A549 treated with ZK216348 at 1 μM for 4 hours (cell line): ENCODE measurements at places on chromosomes 4 and X. TPM values are rescaled to one million over a fixed set of nuclear protein-coding genes. Genes with fewer than 3 reads are reported as not detected.

BRS3 gene
- not detected in 5 replicates for total RNA-seq

PPARGC1A gene
- total RNA-seq = 0.05 to 0.11 TPM in 2 of 5 replicates, not detected in the others

GABRQ gene
- 0.17 to 0.28 TPM (median 0.20 TPM) in 5 replicates for total RNA-seq

DACH2 gene
- not detected in 5 replicates for total RNA-seq

CT45A5 gene
- not detected in 5 replicates for total RNA-seq

SHOX gene
- not detected in 5 replicates for total RNA-seq

ZMAT1 gene
- total RNA-seq = 0.05 to 0.07 TPM (median 0.05 TPM) in 3 of 5 replicates, not detected in the others

PDGFRA gene
- total RNA-seq = 0.34 to 1.1 TPM (median 0.54 TPM) in 5 replicates
